ENCODE measurements at places on chromosomes 7 and 10. TPM values are rescaled to one million over a fixed set of nuclear protein-coding genes. Genes with fewer than 3 reads are reported as not detected.

LRRTM3 gene
- total RNA-seq: not detected

MDFIC gene
- total RNA-seq: 43.8 TPM

AKR1C3 gene
- total RNA-seq: 25.1 TPM

FKBP6 gene
- total RNA-seq: not detected

OR2A42 gene
- not detected for total RNA-seq

GRCh38 chr7:74380720-74381119 lies 73.0 kb upstream of the GTF2IRD1 start:
- no peak for DNase-seq

DNA sequence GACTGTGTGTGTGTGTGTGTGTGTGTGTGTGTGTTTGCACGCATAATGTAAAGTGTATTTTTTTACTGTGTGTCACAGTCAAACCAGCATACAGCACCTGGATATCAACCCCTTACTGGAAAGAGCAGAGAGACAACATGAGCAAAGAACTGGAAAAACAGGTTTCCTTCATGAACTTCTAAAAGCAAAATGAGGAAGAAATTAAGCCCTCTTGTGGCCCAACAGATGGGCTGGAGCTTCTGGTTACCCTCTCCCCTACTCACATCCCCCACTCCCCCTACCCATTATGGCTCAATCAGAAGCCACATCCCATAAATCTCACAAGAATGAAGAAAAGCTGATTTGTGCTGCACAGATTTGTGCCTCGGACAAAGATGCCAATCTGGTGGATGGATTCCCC lies 36.2 kb downstream of the PDE1C start:
- DNase-seq: no peak

DNA sequence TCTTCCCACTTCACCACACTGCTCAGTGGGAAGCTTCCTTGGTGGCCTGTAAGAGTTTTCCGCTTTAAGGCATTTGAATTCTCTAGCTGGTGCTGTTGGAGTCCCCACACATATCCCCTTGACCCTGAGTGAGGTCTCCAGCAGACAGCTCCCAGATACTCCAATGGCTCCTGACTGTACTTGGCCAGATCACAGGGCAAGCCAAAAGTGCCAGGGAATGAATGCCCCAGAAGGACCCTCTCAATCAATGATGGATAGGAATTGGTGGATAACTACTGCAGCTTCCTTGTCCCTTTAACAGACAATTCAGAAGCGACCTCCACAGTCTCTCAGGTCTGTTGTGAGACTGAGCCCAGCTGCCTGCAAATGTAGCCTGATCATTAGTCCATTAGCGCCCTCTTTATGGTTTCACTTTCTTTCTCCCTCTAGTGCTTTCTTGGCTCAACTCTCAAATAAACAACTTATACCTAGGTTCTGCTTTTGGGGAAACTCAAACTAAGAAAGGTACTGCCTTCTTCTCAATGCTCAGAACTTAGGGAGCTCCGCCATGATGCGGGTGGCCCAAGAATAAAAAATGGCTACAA lies 283.0 kb downstream of the TCF7L2 start:
- DNase-seq: no peak

DNA sequence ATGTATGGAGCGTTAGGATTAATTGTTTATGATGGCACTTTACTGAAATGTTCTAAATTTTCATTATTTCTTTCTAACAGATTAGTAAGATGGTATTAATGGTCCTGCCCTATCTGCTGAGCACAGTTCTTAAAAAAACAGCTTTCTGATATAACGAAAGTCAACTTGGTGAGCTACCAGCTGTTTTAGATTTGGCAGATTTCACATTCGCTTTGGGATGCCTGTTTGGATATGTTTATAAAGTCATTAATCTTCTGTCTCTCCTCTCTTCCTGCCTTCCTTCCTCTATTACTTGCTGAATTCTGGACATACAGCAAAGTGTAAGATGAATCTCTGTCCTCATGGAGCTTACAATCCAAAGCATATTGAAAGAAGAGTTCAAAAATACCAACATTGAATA lies 396.8 kb upstream of the LRGUK start:
- DNase-seq: no peak

DNA sequence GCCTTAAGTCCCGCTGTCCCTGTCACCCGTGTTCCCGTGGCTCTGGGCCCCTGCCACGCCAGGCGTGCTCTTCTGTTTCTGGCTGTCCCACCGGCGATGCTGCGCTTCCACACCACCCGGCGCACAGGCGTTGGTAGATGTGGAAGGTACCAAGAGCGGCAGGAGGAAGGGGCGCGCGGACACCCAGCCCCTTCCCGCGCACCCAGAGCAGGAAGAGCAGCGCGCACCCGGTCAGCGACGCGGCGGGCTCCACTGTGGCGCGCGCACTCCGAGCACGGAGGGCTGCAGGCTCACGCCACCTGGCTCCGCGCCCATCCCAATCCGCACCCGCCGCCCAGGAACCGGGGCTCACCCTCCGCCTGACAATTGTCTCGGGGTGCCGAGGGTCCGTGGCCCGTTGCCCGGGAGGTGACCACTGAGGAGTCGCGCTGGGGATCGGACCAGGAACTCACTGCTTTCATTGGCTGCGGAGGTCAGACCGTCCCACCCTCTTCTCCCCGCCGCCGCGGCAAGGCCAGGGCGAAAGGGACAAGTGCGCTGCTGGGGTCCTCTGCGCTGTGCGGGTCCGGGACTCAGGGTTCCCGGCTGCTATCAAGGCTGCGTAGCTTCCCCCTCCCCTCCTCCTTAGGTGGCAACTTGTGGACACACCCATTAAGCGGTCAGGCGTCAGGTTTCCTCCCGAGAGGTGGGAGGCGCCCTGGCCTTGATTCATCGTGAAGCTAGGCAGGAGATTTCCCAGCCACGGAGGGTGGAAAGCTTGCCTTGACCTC lies 121.6 kb upstream of the ZNF92 start:
- DNase-seq: peak; percentile 68

DNA sequence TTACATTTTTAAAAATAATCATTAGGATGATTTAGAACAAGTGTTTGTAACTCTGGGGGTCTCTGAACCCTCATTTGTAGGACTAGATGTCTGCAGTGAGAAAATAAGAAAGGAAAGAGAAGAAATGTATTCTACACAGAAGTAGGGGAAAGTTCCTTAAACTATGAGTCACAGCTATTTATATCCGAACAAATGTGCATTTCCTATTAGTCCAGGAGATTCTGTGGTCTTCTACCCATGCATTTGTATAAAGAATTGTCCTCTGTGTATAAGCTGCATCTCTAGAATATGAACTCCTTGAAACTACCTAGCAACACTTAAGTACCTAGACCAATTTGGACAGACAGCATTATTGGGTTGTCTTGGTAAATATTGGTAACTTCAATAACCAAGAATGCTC lies 15.9 kb upstream of the CD36 start:
- DNase-seq: no peak

- DNase-seq: no peak
Observed at GRCh38 chr10:130194991-130195645, 58.9 kb downstream of the GLRX3 start.

GRCh38 chr10:91879515-91880170 lies 29.6 kb downstream of the FGFBP3 start:
- no peak for DNase-seq

- DNase-seq: no peak
Observed at GRCh38 chr10:112092519-112092918, 91.0 kb downstream of the GPAM start.

DNA sequence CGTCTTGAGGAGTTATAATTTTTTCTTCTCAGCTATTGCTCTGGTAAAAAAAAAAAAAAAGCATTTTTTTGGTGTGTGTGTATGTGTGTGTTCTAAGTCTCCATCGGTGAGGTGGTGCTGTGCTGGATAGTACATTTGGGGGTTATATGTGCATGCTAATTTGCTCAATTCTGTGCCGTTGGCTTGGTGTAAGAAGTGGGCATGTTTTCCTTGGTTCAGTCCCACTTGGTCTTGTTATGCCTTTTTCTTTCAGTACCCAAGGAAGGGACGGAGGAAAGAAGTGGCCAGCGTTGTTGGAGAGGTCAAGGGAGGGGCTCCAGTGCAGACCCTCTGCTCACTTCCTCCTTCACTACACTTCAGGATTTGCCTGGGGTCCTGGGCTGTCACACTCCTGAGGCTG lies 20.4 kb downstream of the LRMDA start:
- DNase-seq: no peak

- DNase-seq: no peak
Observed at GRCh38 chr7:116434820-116435341, 64.7 kb upstream of the CAV2 start.

Measured in heart left ventricle (tissue), 16 donors.